ENCODE measurements at places on chromosomes 1 and 21.

- DNase-seq, result no peak
Measured at GRCh38 chr21:31195334-31196015, 148.6 kb downstream of the TIAM1 start.

DNA sequence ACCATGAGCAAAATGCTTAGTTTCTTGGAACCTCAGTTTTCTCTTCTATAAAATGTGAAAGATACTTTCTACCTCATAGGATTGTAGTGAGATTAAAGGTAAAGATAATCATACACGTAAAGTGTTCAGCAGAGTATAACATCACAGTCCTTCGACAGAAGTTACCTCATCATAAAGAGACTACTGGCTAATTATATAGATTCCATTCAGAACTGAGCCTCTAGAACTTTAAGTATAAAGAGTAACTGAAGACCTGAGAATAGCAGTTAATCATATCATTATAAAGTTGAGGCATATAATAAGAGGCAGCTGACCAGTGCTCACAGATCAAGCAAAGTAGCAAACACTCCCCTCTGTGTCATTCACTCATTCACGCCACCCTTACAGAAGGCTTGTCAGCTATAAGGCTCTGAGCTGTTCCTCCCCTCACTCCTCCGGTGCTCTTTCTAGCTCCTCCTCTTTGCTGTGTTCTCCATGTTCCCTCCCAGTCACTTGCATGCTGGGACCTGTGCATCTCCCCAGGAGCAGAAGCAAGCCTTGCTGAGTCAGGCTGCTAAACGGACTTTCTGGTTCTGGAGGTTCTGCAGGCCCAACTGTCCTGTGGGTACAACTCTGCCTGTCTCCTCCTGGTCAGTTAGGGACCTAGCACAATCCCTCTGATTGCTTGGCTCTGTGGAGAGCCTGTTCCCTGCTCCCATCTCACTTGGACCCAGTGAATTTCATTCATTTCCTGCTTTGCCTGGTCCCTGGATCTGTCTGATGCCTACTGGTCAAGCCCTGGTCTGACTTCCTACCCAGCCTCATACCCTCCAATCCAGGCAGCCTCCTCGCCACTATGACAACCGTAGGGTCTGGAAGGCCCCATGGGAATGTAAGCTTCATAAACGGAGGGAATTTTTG lies 28.3 kb upstream of the LY9 start:
- DNase-seq, result no peak

DNA sequence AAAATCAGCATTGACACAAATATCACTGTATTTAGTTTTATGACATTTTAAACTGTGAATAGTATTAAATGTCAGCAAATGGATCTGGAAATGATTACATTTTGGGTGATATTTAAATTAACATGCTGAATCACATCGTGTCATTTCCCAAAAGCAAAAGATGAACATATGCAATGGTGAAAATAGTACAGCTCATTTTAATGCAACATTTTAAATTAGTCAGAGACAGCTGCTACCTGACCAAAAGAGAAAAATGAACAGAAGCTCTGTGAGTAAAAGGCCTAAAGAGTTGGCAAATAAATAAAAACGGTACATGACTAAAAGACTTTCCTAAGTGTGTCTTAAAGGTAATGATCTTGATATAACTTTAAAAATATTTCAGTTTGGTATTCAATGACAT lies 86.0 kb upstream of the GNG4 start:
- DNase-seq, result no peak

- DNase-seq, result peak; percentile 63
Measured at GRCh38 chr1:32500387-32501209, 35.7 kb downstream of the ZBTB8B start.

DNA sequence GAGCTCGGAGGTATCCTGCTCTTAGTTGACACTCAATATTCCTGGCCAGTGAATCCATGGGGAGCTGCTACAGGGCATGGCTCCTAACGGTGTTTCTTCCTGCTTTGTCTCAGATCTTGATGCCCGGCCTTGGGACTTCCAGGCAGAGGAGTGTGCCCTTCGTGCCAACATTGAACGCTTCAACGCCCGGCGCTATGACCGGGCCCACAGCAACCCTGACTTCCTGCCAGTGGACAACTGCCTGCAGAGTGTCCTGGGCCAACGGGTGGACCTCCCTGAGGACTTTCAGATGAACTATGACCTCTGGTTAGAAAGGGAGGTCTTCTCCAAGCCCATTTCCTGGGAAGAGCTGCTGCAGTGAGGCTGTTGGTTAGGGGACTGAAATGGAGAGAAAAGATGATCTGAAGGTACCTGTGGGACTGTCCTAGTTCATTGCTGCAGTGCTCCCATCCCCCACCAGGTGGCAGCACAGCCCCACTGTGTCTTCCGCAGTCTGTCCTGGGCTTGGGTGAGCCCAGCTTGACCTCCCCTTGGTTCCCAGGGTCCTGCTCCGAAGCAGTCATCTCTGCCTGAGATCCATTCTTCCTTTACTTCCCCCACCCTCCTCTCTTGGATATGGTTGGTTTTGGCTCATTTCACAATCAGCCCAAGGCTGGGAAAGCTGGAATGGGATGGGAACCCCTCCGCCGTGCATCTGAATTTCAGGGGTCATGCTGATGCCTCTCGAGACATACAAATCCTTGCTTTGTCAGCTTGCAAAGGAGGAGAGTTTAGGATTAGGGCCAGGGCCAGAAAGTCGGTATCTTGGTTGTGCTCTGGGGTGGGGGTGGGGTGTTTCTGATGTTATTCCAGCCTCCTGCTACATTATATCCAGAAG lies 16.7 kb downstream of the ALX3 start:
- no peak for DNase-seq

DNA sequence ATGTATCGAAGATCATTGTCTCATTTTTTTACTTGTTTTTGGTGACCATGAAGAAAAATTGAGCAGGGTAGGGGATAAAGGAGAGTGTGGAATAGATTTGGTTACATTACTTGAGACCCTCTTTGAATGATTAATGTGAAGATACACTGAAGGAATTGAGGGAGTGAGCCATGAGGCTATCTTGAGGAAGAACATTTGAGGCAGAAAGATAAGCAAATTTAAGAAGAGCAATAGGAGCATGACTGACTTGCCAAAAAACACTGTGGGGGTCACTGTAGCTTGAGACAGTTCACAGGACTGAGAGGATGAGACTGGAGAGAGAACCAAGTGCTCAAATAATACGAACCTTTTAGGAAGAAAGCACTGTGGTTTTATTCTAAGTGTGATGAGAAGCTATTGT lies 43.1 kb upstream of the PTPRC start:
- no peak for DNase-seq

- DNase-seq, result no peak
Measured at GRCh38 chr1:38486085-38486484, 373.5 kb downstream of the RRAGC start.

DNA sequence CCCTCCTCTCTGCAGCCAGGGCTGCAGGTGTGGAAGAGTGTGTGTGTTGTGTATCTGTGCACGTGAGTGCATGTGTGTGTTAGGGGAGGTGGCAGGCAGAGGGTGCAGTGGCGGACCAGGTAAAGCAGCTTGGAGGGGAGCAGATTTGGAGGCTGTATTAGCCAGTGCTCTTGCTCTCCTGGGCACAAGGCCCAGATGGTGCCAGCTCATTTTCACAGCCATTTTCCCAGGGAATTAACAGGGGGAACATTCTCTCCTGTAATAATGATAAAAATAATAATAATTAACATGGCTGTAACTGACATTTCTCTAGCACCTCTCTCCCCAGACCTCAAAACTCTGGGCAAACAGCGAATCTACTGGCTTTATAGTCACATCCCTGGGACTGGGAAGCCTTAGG lies 43.6 kb downstream of the LRRN2 start:
- DNase-seq, result no peak

DNA sequence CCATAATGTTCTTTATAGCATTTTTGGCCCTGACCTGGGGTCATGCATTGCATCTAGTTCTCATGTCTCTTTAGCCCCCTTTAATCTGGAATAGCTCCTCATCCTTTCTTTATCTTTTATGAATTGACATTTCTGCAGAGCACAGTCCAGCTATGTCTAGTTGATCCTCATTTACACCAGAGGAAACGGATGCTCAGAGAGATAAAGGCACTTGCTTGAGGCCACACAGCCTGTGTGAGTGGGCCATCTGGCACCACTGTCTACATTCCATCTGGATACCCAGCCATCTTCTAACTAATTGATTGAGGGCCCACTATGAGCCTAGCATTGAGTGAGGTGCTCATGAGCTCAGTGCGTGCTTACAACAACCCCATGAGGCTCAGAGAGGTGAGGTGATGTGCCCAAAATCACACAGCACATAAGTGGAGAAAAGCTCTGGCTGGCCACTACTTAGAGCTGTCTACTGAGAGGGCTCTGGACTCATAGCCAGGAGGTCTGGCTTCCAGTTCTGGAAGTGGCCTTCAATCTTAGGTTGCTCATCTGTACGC lies 3.5 kb downstream of the HPCA start:
- DNase-seq, result no peak

DNA sequence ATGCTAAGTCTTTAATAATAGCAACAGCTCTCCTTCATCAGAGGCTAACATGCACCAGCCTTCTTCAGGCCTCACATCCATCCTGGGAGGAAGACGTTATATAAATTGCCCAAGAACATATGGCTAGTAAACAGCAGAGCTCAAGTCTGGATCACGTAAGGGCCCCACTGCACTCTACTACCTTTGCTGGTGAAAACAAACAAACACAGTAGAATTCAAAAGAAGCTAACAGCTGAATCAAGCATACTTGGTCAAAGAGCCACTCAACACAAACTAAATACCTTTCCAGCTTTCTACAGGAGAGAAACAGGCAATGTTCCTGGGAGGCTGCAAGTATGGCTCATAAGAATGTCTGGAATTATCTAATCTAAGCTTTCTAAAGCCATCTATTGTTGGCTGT lies 66.0 kb downstream of the WLS start:
- DNase-seq, result no peak
